ENCODE measurements at places on chromosomes 3 and 15.

- DNase-seq: no peak
Measured at GRCh38 chr15:52117549-52117948, 5.0 kb upstream of the BCL2L10 start.

DNA sequence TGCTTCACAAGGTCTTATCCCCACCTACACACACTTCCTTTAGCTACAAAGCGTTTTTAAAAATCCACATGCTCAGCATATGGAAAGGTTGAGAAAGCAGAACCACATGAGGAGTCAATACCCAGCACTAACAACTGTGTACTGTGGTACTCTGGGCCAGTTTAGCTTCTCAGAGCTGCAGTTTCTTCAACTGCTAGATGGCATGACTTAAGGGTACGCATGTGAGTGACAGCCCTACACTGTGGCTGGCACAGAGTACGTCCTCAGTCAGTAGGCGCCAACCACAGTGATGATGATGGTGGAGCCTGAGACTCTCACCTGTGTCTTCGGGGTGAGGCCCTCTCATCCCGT lies 17.4 kb downstream of the CCDC12 start:
- DNase-seq: peak; percentile 51

- DNase-seq: no peak
Measured at GRCh38 chr3:183779896-183780465, 45.4 kb downstream of the MAP6D1 start.

DNA sequence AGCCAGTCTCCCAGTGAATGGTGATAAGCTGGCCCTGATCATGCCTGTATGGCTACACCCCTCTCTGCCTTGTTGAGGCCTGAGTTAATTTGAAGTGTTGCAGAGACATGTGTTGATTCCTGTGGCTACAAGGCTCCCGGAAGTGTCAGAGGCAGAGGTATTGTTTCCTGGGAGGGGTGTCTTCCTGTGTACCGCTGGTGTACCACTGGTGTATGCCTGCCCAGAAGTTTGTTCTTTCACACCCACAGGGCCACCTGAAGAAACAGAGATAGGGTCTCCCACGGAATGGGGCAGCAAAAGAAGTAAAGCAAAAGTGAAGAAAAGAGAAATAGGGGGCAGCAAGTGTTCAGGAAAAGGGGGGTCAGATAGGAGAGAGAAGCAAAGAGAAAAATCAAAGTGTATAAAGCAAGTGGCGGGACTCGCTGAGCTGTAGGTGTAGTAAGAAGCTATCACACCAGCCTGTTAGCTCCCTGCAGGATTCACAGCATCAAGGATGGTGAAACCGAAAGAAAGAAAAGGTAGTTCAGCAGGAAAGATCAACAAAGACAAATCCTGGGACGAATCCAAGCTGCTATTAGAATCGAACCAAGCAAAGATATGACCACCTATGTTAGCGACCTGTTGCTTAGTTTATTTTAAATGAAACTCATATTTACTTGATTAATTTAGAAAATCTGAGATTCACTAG lies 36.6 kb upstream of the CD47 start:
- DNase-seq: peak; percentile 67

DNA sequence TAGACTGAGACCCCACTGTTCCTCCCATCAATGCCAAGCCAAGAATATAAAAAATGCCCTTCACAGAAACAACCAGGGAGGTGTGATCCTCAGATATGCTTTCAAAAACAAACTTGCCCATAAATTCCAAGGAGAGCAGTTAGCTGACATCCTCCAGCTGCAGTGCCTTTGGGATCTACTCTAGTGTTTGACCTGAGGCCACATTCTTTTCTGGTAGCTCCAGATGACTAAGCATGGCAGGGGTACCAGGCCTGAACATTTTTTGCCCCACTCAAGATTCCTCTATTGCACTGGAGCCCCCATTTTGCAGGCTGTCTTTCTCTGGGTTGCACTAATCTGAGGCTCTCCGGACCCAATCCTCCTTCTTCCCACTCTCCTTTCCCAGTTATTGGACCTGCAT lies 27.9 kb upstream of the ACP3 start:
- no peak for DNase-seq

GRCh38 chr15:89074402-89075012 lies 13.7 kb upstream of the ABHD2 start:
- no peak for DNase-seq

DNA sequence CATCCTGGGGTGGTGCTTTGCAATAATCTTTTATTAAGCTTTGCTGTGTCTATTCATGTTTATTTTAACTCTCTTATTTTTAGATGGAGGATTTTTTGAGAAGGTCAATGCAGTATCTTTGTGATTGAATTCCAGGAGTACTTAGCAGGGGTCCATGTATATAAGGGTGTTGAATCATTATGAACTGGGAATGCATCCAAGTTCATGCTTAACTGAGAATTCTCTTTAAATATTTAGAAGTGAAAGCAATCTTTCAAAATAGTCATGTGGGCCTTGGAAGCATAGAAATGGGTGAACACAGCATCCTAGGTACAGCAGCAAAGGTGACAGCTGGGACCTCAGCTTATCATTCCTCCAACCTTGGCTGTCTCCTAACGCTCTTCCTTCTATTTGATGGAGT lies 27.3 kb downstream of the SPTSSB start:
- no peak for DNase-seq

DNA sequence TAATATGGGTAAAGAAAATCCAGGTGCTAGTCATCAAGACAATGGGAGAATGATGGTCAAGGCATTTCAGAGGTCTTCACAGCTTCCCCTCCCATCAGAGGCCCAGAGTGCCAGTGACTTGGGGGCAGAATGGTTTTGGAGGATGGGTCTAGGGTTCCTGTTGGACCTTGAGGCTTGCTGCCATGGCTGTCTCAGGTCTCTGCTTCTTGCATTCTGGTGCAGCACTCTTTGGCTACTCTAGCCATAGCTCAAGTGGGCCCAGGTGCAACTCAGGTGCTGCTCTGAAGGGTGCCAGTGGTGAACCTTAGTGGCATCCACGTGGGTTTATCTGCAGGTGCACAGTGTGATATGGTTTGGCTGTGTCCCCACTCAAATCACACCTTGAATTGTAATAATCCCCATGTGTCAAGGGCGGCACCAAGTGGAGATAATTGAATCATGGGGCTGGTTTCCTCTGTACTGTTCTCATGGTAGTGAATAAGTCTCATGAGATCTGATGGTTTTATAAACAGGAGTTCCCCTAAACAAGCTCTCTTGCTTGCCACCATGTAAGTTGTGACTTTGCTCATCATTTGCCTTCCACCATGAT lies 48.5 kb upstream of the PEX5L start:
- no peak for DNase-seq
